Activated T-helper 1 cell treated with anti-CD3 and anti-CD28 coated beads, Interleukin-2, amount 50 U/mL, for 16 hours (primary cell): ENCODE measurements at places on chromosomes 16 and 17.

DNA sequence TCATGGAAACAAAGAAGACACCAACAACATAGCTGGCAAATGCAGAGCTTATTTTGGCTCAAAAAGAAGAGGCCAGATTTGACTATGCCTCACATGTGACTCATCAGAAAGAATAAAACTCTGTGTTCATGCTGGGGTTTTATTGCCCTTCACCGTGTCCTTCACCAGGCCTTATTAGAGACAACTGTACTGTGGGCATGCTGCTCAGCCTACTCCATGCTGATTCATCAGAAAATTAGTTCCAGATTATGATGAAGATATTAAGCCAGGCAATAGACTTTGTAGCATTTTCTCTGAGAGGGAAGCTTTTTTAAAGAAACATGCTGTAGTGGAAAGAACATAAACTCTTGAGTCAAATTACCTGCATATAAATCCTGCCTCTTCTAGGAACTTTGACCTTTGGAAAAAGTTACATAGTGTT, 89.8 kb downstream of the CYB561 start:
- DNase-seq = no peak

DNA sequence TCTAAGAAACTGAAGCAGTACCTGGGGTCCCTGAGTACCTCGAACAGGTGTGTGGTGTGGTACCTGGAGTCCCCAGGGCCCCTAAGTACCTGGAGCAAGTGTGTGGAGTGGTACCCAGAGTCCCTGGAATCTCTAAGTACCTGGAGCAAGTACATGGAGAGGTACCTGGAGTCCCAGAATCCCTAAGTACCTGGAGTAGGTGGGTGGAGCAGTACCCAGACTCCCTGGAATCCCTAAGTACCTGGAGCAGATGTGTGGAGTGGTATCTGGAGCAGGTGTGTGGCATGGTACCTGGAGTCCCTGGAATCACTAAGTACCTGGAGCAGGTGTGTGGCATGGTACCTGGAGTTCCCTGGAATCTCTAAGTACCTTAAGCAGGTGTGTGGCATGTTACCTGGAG, 22.5 kb upstream of the MED9 start:
- no peak for DNase-seq

DNA sequence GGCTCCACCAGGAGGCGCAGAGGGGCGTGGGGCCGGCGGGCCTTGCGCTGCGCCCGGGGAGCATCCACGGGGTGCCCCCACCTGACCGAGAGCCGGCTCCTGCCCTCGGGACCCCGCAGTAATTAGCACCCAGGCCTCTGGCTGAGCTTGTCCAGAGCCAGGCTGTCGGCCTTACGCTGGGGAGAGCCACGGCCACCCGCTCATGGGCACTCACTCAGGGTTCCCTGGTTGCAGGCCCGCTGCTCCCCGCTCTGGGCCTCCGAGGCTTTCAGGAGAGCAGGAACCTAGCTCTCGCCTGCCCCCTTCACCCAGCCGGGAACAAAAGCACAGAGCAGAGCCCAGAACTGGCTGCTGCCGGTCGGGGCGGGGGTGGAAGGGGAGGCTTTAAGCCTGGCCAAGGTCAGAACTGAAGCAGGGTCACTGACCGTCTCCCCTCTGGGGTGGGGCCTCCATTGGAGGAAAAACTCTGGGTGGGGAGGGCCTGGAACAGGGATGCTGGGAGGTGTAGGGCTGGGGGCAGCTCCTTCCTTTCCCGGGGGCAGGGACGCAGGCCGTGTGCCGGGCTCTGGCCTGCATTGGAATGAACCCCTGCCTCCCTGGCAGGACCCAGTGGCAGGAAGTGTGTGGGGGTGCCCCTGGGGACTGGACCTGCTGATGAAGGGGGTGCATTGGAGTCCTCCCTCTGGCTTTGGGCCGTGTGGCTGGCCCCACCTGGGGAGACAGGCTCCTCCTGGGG, 12.3 kb downstream of the GLIS2 start:
- DNase-seq = no peak

DNA sequence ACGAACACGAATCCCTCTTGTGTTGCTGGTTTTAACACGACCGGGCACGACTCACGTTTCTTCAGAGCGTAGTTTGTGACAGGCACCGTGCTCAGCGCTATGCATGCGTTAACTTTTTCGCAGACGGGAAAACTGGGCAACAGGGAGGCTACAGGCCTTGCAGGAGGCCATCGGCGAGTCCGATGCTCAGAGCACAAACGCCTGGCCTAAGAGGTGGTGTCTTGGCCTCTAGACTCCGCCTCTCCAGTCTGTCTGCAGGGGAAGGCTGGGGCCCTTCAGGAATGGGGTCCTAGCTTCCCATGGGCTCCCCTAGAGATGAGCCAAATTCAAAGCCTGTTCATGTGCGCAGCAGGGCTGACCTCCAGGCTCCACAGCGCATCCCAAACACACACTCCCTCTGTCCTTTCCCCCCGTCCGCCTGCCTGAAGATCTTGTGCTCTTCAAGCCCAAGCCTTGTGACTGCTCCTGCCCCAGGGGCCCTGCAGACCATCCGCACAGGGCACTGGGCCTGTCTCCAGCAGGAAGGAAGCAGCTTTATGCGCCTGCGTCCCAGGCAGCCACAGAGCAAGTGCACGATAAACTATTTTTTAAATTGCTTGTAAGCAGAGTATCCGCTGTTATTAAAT, 3.1 kb downstream of the CLCN7 start:
- DNase-seq = no peak

- DNase-seq = no peak
Measured at GRCh38 chr16:53971616-53972015, 267.7 kb downstream of the FTO start.

- DNase-seq = no peak
Measured at GRCh38 chr16:85313526-85314301, 201.4 kb upstream of the CIBAR2 start.

DNA sequence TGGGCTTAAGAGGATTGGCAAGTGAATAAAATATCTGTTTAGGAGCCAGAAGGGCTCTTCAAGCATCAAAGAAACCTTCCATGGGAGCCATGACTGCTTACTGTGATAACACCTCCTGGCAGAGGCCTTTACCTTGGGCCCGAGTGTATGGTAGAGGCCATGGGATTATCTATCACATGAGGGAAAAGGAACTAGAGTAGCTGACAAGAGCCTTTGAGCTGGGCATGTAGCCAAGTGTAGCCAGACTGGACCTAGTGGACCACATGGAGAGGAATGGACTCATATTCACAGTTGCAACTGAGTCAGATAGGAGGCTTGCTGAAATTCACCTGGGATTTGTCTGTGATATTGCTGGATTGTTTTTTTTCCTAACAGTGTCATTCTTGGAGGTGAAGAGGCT, 276.0 kb upstream of the ZFHX3 start:
- DNase-seq = no peak

DNA sequence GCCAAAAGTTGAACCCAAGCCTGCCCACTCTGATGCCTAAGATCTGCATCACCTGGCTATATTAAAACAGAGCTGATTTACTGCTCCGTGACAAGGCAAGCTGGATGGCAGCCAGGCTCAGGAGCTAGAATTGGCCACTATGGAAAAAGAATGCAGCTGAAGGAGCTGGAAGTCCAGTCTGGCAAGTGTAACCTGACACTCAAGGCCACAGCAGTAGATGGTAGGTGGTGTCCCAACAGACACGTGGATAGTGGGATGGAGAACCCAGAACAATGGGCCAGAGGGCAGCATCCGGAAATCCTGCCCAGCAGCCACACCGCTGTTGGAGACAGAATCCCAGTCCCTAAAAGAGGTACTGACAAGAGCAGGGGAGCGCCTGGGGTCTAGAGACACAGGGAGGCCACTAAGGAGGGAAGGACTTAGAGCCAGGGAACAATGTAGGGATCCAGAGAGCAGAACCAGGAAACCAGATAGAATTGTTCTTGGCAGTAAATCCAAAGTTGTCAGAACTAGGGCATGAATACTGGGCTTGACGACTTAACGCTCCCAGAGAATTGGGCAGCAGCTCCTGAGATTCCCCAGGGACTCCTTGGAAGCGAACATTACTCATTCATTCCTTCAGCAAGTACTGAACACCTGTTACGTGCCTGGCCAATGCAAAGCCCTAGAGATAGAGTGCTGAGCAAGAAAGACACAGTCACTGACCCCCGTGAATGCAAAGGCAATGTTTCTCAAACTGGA, 85.7 kb downstream of the CDYL2 start:
- DNase-seq = no peak

- DNase-seq = no peak
Measured at GRCh38 chr16:3088450-3088849, 10.6 kb downstream of the ZSCAN10 start.

GRCh38 chr17:81221371-81221841, 1.4 kb downstream of the CEP131 start:
- DNase-seq = no peak

DNA sequence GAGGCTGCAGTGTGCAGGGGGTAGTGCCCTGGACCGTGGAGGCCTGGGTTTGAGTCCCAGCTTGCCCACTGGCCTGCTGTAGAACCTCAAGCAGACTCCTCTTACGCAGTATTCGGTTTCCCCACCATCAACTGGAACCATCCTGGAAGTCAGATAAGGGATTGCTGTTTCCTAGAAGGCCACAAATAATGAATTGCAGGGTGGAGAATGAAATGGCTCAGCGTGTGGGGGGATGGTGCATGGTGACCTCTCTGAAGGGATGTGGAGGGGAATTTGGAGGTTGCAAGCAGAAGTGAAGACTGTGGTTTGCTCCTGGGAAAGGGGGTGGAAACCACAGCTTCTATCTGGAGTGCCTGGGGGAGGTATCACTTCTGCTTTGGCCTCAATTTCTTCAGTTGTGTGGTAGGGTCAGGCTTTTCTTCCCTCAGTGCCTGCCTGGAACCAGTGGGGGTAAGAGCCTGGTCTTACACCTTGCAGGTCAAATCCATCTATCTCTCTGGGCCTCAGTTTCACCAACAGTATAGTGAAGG, 1.7 kb downstream of the ADGRG5 start:
- DNase-seq = no peak

DNA sequence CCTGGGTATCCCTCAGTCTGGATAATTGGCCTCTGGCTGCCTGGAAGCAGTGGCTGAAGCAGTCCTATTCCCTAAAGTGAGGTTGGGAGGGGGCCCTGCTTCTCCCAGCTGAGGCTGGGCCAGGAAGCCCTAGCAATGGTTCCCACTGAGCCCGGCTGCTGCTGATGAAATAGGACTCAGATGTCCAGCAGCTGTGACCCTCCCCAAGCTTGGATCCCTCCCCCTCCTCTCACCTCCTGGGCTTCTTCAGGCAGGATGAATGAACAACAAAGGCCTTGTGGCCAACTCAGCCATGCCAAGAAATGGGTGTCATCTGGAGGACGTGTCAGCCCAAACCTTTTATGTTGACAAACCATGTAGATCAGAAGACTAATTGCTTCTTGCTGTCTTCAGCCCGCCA, 42.0 kb downstream of the AXIN2 start:
- no peak for DNase-seq

GRCh38 chr16:75216127-75216526, 2.7 kb upstream of the CTRB1 start:
- no peak for DNase-seq

- DNase-seq = no peak
Measured at GRCh38 chr16:14427371-14427948, 202.6 kb downstream of the PARN start.

DNA sequence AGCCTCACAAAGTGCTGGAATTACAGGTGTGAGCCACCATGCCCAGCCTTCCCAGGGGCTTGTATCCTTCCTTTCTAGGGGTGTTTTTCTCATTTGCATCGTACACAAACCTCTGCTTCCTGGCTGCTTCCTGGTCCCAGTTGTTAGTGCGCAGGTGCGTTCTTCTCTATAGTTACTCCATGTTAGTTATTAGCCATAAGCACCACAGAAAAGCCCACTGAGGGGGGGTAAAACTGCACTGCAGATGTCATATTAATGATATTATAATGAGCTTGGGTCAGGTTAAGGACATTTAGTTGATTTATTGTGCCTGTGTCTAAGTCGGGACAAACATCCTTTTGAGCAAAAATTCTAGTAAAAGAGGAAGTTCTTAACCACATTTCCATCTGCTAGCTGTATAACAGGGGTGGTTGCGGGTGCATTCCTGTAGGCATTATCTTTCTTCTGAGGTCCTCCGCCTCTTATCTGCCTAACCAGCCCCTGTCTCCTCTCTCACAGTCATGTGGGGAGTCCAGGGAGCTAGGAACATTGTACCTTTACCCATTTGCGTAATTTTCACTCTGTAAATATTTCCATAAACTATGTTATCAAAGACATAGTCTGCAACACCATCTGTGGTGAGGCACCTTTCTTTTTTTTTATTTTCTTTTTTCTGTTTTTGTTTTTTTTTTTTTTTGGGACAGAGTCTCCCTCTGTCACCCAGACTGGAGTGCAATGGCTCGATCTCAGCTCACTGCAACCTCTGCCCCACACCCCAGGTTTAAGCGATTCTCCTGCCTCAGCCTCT, 23.6 kb upstream of the ATF7IP2 start:
- no peak for DNase-seq

DNA sequence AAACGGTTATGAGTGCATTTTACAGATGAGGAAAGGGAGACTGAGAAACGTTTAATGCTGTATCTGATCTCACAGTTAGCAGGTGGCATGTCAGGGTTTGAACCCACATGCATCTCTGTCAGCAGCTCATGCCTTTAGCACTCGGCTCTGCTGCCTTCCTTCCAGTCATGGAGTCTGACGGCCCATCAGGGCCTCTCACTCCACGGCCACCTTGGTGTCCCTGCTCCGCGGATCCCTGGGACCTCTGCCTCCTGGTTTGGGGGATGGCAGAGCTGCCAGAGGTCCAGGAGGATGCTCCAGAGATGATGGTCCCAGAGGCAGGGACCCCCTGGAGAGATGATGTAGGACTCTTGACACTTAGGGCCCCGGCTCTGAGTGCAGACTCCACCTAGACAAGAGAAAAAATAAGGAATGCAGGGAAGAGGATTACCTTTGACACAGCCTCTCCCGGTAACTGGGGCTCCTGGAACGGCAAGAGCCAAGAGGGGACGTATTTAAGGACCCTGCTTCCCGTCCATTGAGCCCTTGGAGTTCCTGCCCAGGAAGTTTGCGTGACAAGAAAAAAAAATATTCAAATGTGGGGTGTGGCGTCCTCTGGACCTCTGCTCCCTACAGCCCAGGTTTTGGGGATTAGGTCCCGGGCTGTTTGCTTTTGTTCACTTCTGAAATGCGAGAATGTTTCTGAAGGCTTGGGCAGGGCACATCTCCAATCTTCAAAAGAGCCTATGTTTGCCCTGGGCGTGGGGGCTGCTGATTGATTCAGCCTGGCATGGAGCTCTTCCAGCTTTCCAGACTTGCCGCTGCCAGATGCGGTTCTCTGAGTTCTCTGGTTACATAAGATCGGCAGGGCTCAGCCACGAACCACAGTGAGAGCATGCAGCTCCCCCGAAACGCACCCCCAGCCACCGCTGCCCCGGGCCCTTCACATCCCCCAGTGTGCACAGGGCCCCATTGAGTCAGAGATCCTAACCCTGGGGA, at the start of gene ALDH3A1:
ALDH3A1 (minus strand) TSS at position 470 of the 978 bp plus-strand sequence. CDS start 3,169 bp downstream, outside the sequence.
- no peak for DNase-seq

DNA sequence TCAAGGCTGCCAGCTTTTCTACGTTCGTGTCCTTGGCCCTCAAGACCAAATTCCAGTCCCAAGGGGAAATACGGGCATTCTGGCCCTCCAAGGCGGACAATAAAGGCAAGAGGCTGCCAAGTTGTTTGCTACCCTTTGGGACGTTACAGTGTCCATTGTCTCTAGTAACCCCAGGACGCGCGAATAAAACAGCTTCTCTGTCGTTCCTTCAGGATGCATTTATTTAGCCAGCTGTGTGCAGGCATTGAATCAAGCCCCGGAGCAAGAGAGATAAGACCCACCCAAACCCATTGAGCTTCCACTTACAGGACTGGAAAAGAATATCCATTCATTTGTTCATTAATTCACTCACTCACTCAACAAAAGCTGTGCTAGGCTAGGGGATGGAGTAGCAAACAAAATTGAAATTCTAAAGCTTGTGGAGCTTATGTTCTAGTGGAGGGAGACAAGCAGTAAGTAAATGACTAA, 656 bp downstream of the MRPL58 start:
- no peak for DNase-seq

GRCh38 chr17:73174126-73174525, 9.3 kb downstream of the SSTR2 start:
- no peak for DNase-seq
